Activated T-cell treated with anti-CD3 and anti-CD28 coated beads, Interleukin-2, amount 50 U/mL, for 4 hours (primary cell): ENCODE measurements at places on chromosomes 5 and 9. TPM values are rescaled to one million over a fixed set of nuclear protein-coding genes. Genes with fewer than 3 reads are reported as not detected.

Gene CKMT2
- not detected for total RNA-seq

Gene LAMC3
- total RNA-seq, result 0.71 TPM

Gene LOX
- total RNA-seq, result 0.40 TPM

DNA sequence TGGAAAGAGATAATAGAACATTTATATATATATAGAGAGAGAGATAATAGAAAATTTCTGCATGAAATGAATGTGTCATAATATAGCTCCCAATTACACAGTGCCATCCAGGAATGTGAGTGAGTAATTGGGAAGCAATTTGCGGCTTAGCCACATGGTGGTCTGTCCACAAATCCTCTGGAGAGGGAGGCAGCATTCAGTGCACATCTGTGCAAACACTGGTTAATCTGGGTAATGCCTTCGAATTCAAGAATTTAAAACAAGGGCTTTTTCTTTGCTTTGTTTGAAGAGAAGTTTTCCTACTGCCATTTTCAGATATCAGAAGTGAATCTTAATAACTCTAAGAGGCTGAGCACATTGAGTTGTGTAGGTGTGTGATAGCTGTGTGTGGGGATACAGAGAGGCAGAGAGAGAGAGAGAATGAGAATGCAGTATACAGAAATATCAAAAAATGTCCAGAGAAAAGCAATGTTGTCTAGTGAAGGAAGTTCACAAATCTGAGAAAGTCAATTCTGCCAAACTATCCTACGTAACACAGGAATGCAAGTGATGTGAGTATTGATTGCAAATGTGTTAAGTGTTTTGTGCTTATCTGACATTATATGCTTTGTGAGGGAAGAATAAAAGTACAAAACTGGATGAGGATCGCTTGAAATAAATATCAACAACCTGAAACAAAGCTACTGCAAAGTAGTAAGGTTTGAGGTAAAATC is 134.6 kb downstream of the EDIL3 start:
- no peak for DNase-seq

- DNase-seq, result no peak
Measured at GRCh38 chr9:3931996-3932906, 367.6 kb downstream of the GLIS3 start.

DNA sequence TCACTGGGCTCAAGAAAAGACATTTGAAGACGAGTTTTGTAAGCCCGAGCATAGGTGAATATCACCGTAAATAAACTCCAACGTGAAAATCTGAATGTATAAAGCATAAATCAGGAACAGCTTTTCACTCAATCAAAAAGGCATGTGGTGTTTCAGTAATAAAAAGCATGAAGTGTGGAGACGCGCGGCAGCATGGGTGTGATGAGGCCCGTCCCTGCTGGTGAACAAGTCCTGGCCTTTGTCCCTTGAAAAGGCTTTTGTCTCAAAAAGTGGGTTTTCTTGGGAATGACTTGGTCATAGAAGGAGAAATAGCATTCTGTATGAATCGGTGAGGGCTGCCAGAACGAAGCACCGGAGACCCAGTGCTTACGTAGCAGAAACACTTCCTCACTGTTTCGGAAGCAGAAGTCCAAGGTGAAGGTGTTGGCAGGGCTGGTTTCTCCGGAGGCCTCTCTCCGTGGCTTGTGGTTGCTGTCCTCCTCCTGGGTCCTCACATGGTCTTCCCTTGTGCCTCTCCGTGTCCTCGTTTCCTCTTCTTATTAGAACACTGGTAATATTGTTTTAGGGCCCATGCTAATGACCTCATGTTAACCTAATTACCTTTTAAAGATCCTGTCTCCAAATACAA is 24.9 kb downstream of the ROPN1L start:
- DNase-seq, result no peak

DNA sequence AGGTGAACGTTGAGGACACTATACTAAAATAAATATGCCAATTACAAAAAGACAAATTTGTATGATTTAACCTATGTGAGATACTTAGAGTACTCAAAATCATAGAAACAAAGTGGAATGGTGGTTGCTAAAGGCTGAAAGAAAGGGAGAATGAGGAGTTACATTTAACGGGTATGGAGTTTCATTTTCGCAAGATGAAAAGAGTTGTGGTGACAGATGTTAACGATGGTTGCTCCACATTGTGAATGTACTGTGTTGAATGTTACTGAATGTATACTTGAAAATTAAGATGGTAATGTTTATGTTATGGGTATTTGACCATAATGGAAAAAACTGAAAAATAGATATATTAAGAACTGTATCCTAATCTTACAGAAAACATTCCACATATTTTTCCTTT is 51.3 kb upstream of the MOCS2 start:
- DNase-seq, result no peak

- DNase-seq, result no peak
Measured at GRCh38 chr5:77218263-77218662, 7.8 kb downstream of the PDE8B start.

DNA sequence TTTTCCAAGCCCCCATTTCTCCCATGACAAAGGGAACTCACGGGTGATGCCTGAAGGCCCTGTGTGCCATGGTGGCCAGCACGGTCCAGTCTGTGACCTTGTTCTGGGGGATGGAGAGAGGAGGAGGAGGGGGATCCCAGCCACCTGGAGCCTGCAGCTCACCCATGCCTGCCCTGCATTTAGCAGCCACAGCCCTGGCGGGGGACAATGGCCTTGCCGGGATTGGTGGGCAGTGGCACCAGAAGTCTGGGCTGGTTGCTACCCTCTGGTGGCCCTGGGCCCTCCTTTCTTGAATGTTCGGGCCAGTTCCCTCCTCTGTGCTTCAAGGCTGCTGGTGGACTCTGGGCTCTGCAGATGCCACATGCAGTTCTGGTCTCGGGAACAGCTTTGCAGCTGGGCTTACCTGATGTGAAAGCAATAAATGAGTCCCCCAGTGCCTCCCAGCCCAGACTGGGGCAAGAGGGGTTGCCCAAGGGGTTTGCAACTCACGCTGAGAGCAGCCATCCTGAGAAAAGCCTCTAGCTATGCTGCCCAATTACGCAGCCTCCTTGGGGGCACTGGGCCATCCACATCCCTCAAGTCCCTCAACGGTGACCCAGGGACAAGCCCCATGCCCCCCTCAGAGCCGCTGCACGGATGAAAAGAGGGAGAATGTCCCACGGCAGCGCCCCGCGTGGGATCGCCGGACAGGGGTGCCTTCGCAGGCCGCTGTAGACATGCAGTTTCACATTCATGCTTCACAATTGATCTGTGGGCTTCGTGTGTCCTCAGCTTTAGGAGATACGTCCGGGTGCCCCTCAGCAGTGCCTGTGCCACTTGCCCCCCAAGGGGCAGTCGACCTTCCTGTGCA is 49.2 kb upstream of the FCN1 start:
- peak; percentile 2 for DNase-seq
